ENCODE measurements at places on chromosomes 4 and X. TPM values are rescaled to one million over a fixed set of nuclear protein-coding genes. Genes with fewer than 3 reads are reported as not detected.
A peak's percentile ranks its signal among the peaks of the same experiment; 100 is the strongest.

DNA sequence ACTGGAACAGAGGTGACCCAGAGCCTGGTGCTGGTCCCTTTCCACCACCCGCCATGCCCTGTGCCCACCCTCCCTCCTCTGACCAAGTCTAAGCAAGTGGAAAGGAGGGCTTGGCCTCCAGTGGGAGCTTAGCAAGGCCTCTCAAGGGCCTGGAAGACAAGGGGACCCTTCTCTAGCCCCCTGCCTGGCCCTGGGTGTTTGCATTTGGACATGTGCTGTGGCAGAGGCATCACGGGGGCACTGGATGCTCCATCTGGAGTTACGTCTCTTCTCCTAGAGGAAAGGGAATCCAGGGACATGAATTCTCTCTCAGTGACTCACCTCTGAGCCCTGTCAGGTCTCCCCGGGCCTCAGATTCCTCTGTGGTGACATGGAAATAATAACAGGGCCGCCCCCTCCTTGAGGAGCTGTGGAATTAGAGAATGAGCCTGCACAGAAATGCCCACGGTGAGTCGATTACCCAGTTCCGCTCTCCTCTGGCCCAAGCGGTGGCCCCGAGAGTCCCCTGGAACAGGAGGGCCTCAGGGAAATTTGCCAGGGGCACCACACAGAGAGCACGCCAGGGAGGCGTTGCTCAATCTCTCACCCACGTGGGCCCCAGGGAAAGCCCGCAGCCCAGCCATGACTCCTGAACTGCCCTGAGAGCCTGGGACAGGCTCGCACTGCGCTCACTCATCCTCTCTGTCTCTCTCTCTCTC is 189.6 kb downstream of the BCOR start:
- peak; percentile 69 for DNase-seq
- H3K4me3 ChIP-seq: no peak overlapping the region
- H3K27me3 ChIP-seq: no peaks in the 10 kb centered on the region
- no peak overlapping the region for H3K27ac ChIP-seq
- H3K36me3 ChIP-seq: no peaks in the 10 kb centered on the region
- H3K4me1 ChIP-seq: peaks cover 16% of the 10 kb centered on the region

- H3K27me3 ChIP-seq: no peaks in the 10 kb centered on the region
- H3K36me3 ChIP-seq: no peaks in the 10 kb centered on the region
- H3K4me1 ChIP-seq: no peaks in the 10 kb centered on the region
- no peak overlapping the region for H3K27ac ChIP-seq
Measured at GRCh38 chr4:95092766-95093165, 335.0 kb downstream of the BMPR1B start.

- no peaks in the 10 kb centered on the region for H3K27me3 ChIP-seq
- H3K4me1 ChIP-seq: no peaks in the 10 kb centered on the region
- no peak overlapping the region for H3K4me3 ChIP-seq
- H3K36me3 ChIP-seq: peaks cover 6% of the 10 kb centered on the region
- H3K27ac ChIP-seq: no peak overlapping the region
Measured at GRCh38 chr4:37905533-37906169, 14.8 kb downstream of the TBC1D1 start.

GRCh38 chr4:95186666-95187065 is 362.1 kb downstream of the UNC5C start:
- no peak overlapping the region for H3K27ac ChIP-seq
- H3K27me3 ChIP-seq: no peaks in the 10 kb centered on the region
- DNase-seq: no peak

Gene MANBA
- total RNA-seq: 47.6 TPM

GRCh38 chrX:23935106-23935505 is 27.3 kb downstream of the CXorf58 start:
- no peak overlapping the region for H3K27ac ChIP-seq
- no peak for DNase-seq
- H3K27me3 ChIP-seq: no peaks in the 10 kb centered on the region
- H3K4me1 ChIP-seq: no peaks in the 10 kb centered on the region

Gene ZCCHC12
- 0.55 TPM for total RNA-seq

DNA sequence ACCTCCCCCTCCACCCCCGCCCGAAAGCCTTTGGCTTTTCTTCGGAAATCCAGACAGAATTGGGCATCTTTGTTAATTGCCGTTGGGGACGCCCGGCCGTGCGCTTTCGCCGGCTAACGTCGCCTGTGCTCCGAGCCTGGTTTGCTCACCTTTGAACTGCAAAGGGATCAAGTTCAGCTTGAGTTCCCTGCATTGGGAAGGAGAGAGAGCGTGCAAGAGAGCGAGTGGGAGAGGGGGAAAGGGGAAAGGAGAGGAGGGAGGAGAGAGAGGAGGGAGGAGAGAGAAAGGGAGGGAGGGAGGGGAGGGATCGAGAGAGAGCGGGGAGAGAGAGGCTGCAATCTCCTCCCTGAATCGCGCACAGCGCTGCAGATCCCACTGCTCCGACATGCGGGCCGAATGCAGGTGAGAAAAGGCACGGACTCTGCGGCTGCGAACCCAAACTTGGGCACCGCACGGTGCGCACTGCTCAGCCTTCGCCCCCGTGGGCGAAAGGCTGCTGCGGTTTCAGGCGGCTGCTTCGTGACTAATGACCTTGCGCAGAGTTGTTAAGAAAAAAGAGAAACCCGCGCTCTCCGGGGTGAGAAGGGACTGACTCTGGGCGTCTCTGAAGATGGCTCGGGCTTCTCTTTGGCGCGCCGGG is at the start of gene PCDH7:
Gene PCDH7, plus strand, starts transcription at position 349 of the 640 bp plus-strand sequence. CDS start 1,054 bp downstream, outside the sequence.
- peaks cover 42% of the 10 kb centered on the region for H3K4me1 ChIP-seq
- peak within 1 kb of the TSS; percentile 47 for H3K4me3 ChIP-seq
- DNase-seq: peak; percentile 83
- H3K27ac ChIP-seq: peak within 1 kb of the TSS; percentile 58

GRCh38 chr4:159445692-159446091 is 342.8 kb downstream of the RAPGEF2 start:
- H3K4me3 ChIP-seq: no peak overlapping the region
- H3K36me3 ChIP-seq: no peaks in the 10 kb centered on the region
- DNase-seq: peak; percentile 17
- H3K4me1 ChIP-seq: no peaks in the 10 kb centered on the region

Gene OPRPN
- total RNA-seq: not detected

Gene CT83
- not detected for total RNA-seq

Gene KLHL4
- 4.4 TPM for total RNA-seq

DNA sequence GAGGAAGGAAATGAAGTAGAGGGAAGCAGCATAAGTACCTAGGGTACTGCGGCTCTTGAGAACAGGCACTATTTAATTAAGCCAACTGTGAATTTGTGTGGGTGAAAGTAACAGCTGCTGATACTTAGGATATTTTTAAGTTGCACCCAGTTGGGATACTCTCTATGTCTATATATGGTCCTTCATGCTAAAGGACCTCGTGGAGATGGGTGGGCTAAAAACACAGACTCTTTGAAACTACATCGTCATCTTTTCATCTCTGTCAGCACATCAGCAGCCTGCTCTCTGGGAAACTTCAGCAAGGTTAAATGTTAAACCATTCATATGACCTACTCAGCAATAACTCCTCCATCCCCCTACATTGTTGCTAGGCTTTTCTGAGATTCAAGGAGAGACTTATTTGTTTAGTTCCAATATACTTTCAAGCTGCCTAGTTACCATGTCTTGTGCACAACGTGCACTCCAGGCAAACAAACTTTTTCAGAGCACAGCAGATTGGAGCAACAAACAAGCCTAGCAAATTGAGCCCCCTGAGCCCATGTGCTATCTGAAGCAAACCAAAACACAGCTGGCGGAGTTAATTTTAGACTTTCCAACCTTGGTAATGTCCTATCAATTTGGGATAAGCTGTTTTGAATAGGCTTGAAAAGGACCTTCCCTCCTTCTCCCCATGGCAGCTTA is 6.2 kb upstream of the MOB1B start:
- no peaks in the 10 kb centered on the region for H3K27me3 ChIP-seq
- no peak for DNase-seq
- H3K4me1 ChIP-seq: no peaks in the 10 kb centered on the region
- peak overlapping the region; percentile 8 for H3K27ac ChIP-seq

Gene EVC2
- total RNA-seq: 4.1 TPM

DNA sequence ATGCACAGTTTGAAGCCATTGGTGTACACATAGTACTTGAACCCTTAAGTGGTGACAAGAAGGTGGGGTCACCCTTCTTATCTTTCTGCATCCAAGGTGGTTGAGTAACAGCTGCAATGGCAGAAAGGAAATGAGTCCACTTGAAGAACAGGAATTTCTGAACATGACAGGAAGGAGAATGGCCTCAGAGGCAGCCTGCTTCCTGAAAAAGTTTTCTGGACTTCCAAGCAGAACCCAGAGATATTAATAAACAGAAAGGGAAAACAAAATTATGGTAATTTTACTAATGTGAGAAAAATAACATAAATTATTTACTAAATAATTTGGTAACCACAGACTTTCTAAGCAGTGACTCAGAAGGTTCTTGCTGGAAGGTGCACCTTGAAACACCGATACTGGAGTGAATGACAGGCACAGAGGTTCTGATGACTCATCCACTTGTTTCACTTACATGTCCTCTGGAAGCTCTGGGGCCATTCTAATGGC is 119.9 kb upstream of the HS3ST1 start:
- no peak overlapping the region for H3K4me3 ChIP-seq
- H3K4me1 ChIP-seq: no peaks in the 10 kb centered on the region
- H3K27me3 ChIP-seq: no peaks in the 10 kb centered on the region
- H3K27ac ChIP-seq: no peak overlapping the region

GRCh38 chr4:140849526-140849925 is 93.3 kb upstream of the TBC1D9 start:
- no peaks in the 10 kb centered on the region for H3K4me1 ChIP-seq
- no peaks in the 10 kb centered on the region for H3K36me3 ChIP-seq
- DNase-seq: no peak
- H3K4me3 ChIP-seq: no peak overlapping the region
- no peak overlapping the region for H3K27ac ChIP-seq

Gene GPR143
- 1.1 TPM for total RNA-seq

DNA sequence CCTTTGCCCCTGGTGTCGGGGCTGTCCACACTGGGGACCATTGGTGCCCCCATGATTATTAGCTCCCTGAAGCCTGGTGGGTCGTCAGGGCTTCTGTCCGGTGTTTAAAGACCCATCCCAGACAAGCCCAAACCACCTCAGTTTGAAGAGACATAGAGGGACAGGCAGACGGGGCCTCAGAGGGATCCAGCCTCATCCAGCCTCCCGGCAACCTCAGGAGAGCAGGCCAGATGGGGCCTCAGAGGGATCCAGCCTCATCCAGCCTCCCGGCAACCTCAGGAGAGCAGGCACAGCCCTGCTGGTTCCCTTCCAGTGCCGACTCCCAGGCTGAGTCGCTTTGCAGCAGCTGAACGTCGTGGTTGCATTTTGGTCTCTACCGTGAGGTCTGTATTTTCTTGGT is 32.1 kb downstream of the PIGG start:
- no peaks in the 10 kb centered on the region for H3K4me1 ChIP-seq
- no peaks in the 10 kb centered on the region for H3K27me3 ChIP-seq
- no peak overlapping the region for H3K27ac ChIP-seq

Data from left lung (tissue), 14 donors.